ENCODE measurements at places on chromosomes 3 and 15.

DNA sequence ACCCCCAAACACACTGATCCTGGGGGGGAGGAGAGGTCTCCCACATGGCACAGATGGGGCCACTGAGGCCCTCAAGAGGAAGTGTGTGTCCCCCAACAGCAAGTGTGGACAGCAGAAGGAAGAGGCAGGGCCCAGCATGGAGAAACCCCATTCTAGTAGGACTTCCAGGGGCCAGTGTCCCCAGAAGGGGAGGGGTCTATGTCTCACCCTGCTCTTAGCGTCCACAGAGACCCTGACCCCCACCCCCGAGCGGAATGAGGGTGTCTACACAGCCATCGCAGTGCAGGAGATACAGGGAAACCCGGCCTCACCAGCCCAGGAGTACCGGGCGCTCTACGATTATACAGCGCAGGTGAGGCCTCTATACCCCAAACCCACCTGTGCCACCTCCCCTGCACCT lies 35.3 kb downstream of the TSPAN3 start:
- DNase-seq = no peak

- DNase-seq = peak; percentile 37
These were observed 643 bp downstream of the MYO5A start for GRCh38 chr15:52527911-52528563.

GRCh38 chr3:43028001-43028400 lies 48.9 kb downstream of the GASK1A start:
- DNase-seq = no peak

- no peak for DNase-seq
These were observed 10.4 kb downstream of the RAB27A start for GRCh38 chr15:55279100-55279745.

DNA sequence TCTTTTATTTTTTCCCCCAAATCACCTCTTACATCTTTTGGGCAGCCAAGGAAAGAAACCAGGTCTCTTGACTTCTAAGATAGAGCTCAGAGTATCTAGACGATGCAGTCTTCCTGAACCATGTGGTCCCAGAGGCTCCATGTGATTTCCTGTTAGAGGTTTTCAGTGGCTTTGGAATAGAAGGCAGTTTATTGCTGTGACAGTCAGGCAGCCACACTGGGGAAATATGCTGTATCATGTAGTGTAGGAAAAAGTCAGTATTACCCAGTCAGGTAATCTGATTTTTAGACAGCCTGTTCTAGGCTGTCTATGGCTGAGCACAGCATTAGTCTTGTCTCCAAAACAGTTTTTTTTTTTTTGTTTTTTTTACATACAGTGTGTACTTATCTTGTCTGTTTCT lies 294.3 kb downstream of the THSD4 start:
- DNase-seq = no peak

- no peak for DNase-seq
These were observed 17.5 kb downstream of the RFTN1 start for GRCh38 chr3:16496008-16496407.

GRCh38 chr15:93360976-93361375 lies 272.0 kb upstream of the RGMA start:
- no peak for DNase-seq

GRCh38 chr15:52337198-52337853 lies 41.7 kb upstream of the MYO5C start:
- peak; percentile 53 for DNase-seq

GRCh38 chr15:67208396-67208795 lies 46.1 kb downstream of the AAGAB start:
- no peak for DNase-seq

- no peak for DNase-seq
These were observed 7.6 kb downstream of the ARPC4 start for GRCh38 chr3:9800529-9800928.

GRCh38 chr15:57343048-57343447 lies 33.3 kb upstream of the CGNL1 start:
- no peak for DNase-seq

DNA sequence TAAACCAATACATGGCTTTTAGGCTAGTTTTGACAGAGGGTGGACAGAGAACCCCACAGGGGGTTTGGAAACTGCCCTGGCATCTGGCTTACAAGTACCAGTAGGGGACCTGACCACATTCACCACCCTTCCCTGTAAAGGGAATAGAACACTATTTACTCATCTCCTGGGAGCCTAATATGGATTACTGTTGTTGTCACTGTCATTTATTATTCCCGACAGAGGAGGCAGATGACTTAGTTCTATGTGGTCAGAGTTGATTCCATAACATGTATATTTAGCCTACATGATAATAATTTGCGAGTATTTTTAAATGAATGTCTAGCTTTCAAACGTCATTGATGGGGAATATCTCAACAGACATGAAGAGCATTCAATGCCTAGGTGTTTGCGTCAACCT lies 15.9 kb downstream of the ZBTB38 start:
- peak; percentile 27 for DNase-seq

DNA sequence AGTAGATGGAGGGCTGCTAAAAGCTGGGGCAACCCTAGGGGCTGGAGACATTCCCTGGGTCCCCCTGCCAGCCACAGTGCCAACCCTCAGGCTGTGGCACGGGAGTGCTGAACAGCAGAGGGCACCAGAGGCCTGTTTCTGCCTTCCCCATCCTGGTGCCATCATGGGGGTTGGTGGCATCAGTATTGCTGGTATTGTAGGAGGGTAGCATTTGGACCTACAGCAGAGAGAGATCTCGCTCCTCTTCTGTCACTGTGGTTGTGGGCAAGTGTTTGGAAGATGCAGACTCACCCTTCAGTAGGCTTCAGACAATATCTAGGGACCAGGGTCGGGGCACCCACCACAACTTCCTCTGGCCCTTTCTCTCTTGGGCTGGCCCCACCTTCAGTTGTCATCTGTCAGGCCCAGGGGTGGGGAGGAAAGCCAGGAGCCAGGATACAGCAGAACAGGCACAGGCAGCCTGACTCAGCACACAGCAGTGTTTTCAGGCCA lies 123.5 kb downstream of the RPLP1 start:
- DNase-seq = peak; percentile 73

DNA sequence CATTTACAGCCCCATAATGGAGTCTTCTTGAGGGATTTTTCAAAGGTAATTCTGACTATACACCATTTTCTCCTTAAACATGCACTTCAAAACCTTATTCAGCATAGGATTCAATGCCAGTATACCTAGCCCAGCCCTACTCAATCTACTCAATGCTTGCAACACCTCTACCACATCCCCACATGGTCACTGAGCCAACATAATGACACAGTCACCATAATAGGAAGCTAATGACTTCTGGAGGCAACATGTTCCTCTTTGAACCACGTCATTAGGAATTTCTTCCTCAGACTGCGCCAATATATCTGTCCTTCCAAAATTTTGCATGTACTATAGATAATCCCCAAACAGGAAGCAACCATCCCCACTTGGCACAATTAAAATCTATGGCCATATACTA lies 153.9 kb upstream of the SETMAR start:
- DNase-seq = no peak

- DNase-seq = no peak
These were observed 1.4 kb downstream of the ARL14 start for GRCh38 chr3:160678292-160678842.

GRCh38 chr3:15635121-15635661 lies 33.6 kb downstream of the BTD start:
- peak; percentile 75 for DNase-seq

DNA sequence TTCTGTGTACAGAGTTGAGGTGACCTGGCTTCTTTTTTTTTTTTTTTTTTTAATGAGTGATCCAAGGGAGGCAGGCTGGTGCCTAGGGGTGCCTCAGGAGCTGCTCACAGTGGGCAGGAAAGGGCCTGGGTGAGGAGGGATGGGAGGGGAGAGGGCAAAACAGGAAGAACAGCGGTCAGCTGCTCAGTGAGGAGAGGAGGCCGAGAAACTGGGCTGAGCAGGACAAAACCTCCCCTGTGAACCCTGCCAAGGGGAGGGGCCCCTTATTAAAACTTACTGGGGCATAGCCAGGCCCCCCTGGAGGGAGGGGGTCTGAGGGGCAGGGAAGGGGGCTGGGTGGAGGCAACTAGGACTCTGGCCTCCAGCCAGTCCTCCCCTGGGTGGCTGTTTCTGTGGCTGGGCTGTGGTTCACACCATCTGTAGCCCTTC lies 3.5 kb downstream of the PLEKHO2 start:
- peak; percentile 40 for DNase-seq

GRCh38 chr3:30775040-30775439 lies 119.4 kb downstream of the GADL1 start:
- DNase-seq = no peak

GRCh38 chr3:3927198-3927597 lies 128.0 kb downstream of the LRRN1 start:
- DNase-seq = no peak

- DNase-seq = peak; percentile 65
These were observed 101.1 kb downstream of the GREM1 start for GRCh38 chr15:32818758-32819447.

GRCh38 chr3:31485196-31485595 lies 47.5 kb upstream of the STT3B start:
- DNase-seq = no peak

GRCh38 chr15:75104804-75105557 lies 81.6 kb downstream of the PPCDC start:
- DNase-seq = peak; percentile 86
